ENCODE measurements at places on chromosomes 1 and 21.

GRCh38 chr21:41891132-41891531, 12.0 kb upstream of the PRDM15 start:
- no peak for DNase-seq

- no peak for DNase-seq
These were observed 66.7 kb downstream of the ITPKB start for GRCh38 chr1:226672339-226672762.

DNA sequence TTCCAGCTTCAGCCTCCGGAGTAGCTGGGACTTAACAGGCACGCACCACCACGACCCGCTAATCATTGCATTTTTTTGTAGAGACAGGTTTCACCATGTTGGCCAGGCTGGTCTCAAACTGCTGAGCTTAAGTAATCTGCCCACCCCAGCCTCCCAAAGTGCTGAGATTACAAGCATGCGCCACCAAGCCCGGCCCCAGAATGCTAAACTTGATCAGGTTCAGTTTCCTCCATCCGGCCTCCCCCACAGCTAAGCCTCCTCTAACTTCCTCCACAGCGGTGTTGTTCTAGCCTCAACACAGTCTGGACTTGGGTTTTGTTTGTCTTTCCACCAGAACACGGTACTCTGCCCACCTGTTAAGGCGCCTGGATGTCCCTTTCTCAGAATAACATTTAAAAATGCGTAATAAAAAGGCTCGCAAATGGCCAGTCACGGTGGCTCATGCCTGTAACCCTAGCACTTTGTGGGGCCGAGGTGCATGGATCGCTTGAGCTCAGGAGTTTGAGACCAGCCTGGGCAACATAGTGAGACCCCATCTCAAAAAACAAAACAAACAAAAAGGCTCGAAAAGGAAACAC, 2.4 kb downstream of the PARP1 start:
- no peak for DNase-seq

DNA sequence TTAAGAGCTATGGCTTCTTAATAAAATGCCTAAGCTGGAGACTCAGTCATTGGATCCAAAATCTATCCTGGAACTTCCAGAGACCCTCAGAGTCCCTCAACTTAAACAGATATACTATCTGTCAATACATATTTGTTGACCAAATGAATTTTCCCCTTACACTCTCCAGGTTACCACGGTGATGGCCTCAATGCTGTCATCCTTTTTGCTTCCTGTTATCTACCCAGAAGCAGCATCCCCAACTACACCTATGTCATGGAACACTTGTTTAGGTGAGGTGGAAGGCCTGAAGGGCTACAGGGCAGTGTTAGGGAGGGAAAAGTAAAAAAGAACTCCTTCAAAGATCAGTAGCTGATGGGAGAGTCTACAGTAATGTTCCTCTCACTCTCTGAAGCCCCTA, 4.4 kb upstream of the C1orf56 start:
- DNase-seq: no peak

GRCh38 chr1:167542109-167543032, 11.2 kb downstream of the CREG1 start:
- no peak for DNase-seq

DNA sequence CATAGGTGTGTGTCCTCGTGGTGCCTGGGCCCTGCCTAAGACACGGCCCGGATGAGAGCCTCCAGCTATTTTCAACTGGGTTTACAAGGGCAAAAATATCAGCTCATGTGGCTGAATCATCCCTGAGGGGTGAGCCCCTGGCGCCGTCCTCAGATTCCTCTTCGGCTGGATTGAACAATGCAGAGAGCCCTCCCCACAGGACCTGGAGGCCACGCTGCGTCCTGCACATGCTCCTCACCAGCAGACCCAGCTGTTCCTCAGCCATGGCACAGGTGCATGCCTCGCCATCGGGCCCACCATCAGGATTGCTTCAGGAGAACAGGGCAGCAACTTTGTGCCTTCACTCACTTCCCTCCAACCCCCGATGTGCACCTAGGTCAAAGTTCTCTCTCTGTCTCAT, 35.3 kb downstream of the TFF3 start:
- no peak for DNase-seq

GRCh38 chr21:40706806-40707655, 139.9 kb downstream of the DSCAM start:
- DNase-seq: no peak

- DNase-seq: no peak
These were observed 60.8 kb downstream of the DHRS3 start for GRCh38 chr1:12556957-12557935.

DNA sequence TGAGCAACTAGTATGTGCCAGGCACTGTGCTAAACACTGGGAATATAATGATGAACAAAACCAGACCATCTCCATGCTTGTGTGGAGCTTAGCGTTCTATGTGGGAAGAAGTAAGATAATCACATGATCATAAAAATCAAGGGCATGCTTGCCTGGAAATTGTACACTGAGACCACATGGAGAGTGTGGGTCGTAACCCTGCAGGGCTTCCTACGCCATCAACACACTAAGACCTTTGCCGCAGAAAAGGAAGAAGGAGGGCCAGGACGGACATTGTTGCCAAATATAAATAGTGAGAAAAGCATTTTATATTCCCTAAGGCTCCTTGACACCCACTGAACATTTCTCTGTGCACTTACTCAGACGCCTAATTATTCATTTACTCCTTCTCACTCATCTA, 388.1 kb upstream of the VAMP3 start:
- no peak for DNase-seq

- DNase-seq: no peak
These were observed 299.9 kb downstream of the TM2D1 start for GRCh38 chr1:61425040-61425439.

DNA sequence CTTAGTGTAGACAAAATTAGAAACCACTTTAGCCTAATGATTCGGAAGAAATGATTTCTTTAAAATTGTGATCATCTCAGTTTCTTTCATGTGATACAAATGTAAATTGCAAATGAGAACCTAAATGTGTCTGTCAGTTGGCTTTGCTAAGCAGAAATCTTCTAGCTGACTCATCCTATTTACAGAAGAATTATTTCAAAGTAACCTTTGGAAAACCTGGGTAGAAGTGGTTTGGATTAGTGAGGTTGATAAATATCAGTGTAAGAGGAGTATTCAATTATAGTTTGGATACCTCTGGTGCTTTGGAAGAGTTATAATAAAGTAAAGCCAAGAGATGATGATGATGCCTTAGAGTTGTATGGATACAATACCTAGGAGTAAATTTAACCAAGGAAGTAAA, 37.4 kb downstream of the CC2D1B start:
- no peak for DNase-seq

GRCh38 chr1:157166590-157166989, 28.4 kb upstream of the ETV3 start:
- no peak for DNase-seq

- no peak for DNase-seq
These were observed 26.5 kb downstream of the RIPPLY3 start for GRCh38 chr21:37032877-37033471.

DNA sequence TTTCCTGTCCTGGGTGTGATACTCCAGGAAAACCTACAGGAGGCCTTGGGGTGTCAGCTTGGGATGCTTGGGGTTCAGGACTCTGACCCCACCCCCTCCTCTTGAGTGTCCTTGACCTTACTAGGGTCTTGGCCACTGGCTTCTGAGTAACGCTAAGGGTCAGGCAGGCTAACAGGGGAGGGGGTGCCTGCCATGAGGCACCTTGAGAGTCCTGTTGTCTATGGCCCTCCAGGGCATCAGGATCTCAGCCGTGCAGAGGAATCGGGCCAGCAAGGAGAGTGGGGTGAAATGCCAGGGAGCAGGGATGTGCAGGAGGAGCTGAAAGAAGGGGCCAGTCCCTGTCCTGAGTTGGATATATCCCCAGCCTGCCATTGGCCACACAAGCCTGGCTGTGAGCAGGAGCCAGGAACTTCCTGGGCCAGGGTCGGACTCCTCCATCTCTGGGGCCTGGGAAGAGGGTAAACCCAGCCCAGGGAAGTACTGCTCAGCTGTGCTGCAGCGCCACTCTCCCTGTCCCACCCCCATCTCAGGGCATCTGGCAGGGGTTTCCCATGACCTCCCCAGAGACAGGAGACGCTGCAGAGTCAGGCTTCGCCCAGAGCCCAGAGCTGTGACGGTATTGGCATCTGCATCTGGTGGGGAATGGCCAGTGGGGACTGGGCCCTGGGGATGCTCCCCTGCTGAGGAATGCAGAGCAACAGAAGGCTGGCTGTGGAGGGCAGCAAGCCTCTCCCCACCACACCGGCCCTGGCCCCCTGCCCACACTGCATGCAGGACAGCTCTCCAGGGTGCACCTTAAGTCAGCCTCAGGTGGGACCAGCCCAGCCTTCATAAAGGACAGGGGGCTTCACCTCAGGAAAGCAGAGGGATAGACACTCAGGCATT, 6.3 kb downstream of the KIF21B start:
- peak; percentile 47 for DNase-seq

DNA sequence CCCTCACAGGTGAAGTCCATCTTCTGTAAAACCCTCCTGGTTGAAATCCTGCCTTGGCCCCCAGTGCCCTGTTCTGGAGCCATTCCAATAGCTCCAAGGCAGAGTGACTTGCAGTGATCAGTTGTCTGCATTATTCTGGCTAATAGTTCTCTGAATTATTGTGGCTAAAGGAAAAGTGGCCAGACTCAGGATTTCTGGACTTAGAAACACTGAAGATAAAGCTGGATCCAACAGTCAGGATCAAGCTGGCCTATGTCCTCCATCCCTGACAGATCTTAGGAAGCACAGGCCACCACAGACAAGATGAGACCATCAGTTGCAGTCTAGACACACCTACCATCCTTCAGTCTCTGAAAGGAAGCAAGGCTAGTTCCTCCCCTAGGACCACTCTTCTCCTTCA, 801 bp upstream of the C2CD4D start:
- DNase-seq: no peak

DNA sequence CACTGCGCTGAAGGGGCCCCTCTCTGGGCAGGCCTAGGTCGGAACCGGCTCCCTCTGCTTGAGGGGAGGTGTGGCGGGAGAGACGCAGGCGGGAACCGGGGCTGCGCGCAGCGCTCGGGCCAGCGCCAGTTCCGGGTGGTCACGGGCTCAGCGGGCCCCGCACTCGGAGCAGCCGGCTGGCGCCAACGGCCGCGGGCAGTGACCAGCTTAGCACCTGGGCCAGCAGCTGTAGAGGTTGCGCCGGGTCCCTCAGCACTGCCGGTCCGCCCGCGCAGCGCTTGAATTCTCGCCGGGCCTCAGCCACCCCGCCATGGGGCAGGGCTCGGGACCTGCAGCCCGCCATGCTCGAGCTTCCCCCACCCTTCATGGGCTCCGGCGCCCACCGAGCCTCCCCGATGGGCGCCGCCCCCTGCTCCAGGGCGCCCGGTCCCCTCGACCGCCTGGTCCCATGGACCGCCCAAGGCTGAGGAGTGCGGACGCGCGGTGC, 254.6 kb downstream of the COL11A1 start:
- no peak for DNase-seq

DNA sequence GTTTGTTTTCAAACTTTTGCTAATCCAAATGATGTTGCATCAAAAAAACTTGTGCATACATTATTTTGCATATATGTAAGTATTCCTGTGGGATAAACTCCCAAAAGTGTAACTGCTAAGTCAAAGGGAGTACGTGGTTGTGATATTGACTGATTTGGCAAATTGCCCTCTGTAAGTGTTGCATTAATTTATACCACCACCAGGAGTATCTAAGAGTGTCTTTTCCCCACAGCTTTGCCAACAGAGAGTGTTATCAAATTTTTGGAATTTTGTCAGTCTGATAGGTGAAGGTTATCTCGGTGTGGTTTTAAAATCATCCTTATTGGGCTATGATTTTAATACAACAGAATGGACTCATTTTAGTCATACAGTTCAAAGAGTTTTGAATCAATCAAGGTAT, 30.1 kb upstream of the PARP1 start:
- no peak for DNase-seq

- no peak for DNase-seq
These were observed 13.8 kb downstream of the GPATCH2 start for GRCh38 chr1:217617126-217617525.

DNA sequence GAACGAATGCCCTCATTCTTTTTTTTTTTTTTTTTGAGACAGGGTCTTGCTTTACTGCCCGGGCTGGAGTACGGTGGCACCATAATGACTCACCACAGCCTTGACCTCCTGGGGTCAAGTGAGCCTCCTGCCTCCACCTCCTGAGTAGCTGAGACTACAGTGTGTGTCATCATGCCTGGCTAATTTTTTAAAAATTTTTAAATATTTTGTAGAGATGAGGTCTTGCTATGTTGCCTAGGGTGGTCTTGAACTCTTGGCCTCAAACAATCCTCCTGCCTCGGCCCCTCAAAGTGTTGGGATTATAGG, 69.4 kb downstream of the ALG14 start:
- DNase-seq: no peak

DNA sequence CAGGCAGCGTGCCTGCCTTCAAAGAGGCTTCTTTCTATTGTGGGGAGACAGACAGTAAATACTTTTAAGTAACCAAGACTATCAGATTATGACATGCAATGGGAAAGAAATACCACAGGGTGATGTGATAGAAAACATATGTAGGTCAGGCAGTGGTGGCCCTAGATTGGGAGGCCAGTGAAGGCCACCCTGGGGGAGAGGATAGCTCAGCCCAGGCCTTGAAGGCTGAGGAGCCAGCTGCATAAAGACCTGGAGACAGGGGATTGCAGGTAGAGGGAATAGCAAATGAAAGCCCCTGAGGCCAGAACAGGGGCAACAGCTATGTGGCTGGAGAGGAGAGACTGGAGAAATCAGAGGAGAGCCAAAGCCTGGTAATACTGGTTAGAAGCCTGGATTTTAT, 4.0 kb downstream of the SOX13 start:
- DNase-seq: no peak

DNA sequence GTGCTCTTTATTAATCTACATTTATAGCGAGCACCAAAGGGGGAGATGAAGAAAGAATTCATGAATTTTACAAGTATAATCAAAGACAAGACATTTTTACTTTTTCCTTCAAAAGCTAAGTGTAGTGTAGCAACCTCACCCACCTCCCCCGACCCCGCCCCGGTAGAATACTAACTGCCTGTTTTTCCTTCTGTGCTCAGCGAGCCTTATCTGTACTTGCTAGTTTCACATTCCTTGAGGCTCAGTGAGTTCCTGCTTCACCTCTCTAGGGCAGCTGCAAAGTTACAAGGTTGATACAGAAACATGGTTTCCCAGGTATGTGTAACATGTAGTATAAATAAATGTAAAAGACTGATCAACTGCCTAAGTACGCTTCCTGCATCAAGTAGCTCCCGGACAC, 86.5 kb downstream of the LIPI start:
- DNase-seq: no peak

GRCh38 chr1:75100481-75101092, 33.6 kb upstream of the LHX8 start:
- no peak for DNase-seq

DNA sequence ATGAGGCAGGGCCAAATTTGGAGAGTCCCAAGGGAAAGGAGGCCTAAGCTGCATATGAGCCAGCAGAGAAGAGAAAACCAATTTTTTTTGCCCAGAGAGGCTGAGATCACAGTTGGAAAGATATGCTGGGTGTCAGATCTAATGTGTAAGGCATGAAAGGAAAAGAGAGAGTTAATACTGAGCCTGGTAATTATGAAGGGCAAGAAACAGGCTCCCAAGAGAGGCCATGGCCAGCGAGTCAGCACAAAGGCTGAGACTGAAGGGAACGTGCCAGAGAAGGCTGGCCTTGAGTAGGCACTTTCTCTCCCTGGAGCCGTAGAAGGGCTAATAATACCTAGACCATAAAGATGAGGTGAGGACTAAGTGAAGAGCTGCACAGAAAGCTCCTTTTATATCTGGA, 31.8 kb upstream of the BEND5 start:
- no peak for DNase-seq
